ENCODE measurements at places on chromosomes 3 and 15.

DNA sequence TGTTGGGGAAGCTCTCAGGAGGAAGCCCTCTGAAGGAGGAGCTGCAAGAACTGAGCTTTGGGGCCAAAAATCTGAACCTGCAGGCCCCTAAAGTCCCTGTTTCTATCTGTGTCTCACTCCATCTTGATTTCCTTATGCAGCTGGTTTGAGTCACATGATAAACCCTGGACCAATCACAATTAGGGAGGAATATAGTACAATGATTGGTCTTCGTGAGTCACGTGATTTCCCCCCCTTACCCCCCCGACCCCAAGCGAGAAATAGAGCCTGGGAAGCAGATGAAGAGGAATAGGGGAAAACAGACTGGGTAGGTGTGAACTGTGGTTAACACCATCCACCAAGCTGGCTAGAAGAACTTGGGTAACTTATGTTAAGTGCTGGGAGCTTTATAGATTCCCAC lies 12.9 kb downstream of the CRABP1 start:
- DNase-seq = no peak

GRCh38 chr3:111236836-111237713 lies 165.5 kb downstream of the NECTIN3 start:
- DNase-seq = no peak

DNA sequence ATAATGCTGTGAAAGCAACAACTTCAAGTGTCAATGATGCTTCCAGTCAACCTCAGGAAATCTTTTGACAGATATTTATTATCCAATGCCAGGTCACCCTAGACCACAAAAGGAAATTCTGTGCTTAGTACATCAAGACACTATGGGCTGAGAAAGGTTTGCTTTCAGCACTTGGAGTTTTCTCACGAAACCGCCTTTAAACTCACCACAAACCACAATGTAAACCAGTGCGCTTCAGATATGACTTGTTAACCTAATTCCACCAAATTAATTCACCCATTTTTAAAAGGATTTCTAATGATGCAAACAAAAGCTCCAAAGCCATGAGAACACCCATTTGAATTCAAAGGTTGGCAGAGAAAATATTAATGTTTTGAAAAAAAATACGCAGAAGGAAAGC lies 292.9 kb upstream of the NR2F2 start:
- DNase-seq = no peak

DNA sequence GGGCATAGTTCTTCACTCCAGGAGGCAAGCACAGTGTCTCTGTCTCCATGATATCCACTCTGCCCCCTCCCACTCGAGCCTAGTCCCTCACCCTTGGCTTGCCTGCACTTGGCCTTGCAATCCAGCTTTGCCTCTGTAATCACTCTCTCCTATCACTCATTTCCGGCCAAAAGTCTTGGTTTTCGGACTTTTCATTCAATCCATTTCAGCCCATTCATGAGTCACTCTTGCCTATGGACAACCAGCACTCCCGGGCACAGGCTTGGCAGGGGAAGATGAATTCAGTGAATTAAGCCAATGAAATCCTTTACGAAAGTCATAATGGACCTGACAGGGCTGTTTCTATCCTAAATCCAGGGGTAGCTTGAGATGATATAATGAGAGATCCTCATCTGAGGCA lies 21.7 kb downstream of the DAZL start:
- no peak for DNase-seq

GRCh38 chr15:76947454-76947853 lies 15.9 kb downstream of the RCN2 start:
- no peak for DNase-seq
